Stimulated activated CD8-positive, alpha-beta memory T cell treated with anti-CD3 and anti-CD28 coated beads, Interleukin-4, amount 100 ng/mL, for 1 hour (primary cell): ENCODE measurements at places on chromosomes 13 and 19.

- DNase-seq: peak; percentile 82
Measured at GRCh38 chr19:3557461-3558248, at the start of gene MFSD12. Gene MFSD12 (minus strand): TSS chr19:3557586. CDS start chr19:3557403, 183 bp downstream.

- no peak for DNase-seq
Measured at GRCh38 chr13:23688336-23688735, 118.1 kb downstream of the TNFRSF19 start.

DNA sequence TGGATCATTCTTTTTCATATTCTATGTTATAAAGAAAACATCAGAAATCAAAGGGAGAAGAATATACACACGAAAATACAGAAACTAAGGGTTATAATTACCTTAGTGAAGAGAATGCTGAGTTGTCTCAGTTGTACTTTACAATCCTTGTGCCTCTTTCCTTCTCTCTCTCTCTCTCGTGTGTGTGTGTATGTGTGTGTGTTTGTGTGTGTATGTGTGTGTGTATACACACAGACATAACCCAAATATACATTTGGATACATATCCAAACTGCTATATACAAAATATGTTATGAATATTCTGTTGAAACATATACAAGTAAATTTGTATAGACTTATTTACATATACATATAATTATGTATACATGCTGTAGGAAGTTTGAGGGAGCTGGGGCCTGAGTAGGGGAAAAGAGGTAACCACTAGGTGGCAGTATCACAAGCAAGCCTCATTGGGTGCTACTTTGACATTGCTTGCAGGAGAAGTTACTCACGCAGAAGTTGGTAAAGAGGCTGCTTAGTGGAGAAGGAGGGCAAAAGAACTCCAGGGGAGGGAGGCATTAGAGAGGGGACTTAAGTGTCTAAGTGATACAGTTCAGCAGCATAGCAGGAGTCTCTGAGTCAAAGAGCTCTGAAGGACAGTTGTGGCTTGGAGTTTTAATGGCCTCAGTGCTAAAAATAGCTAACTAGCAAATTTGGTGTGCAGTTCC is 465.1 kb upstream of the PCDH20 start:
- DNase-seq: no peak

DNA sequence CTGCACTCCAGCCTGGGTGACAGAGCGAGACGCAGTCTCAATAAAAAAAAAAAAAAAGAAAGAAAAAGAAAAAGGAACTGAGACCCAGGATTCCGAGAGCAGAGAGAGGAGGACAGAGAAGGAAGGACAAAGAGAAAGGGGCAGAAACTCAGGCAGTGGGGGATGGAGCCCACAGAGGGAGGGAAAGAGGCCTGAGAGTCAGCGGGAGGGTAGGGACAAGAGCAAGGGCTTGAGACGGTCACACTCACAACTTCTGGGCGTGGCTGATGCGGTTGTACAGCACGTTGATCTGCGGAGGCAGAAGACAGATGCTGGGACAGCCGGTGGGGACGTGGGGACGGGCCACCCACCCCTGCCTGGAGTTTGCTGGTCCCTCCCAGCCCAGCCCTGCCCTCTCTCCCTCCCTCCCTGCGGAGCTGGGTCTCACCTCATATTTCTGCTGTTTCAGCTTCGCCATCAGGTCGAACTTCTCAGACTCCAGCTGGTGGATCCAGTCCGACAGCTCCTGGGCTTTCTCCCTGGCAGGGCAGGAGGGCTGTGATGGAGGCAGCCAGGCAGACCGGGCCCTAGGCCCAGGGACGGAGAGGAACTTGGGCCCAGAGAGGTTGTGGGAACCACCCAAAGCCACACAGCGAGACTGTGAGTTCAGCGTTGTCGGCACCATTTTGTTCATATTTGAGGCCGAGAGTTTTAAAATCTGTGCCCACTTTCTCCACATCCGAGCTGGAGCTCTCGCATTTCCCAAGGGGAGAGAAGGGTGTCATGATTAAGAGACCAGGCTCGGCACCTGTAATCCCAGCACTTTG is 15.2 kb downstream of the TNNT1 start:
- no peak for DNase-seq

DNA sequence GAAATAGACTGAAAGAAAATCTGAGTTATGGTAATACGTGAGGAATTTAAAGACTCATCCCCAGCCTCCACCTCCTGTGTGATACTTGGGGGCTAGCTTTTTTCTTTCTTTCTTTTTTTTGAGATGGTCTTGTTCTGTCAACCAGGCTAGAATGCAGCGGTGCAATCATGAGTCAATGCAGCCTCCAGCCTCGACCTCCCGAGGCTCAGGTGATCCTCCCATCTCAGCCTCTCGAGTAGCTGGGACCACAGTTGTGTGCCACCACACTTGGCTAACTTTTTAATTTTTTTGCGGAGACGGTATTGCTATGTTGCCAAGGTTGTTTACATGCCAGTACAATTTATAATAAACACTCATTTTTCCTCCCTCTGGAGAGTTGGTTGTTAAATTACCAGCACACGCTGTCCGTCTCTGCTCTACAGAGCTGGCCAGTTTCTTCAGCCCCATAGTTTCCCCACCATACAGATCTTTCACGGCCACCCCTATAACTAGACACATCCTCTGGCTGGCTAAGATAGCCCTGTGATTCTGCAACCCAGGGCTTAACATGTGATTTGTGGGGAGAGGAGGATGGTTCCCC is 4.8 kb downstream of the TNFSF9 start:
- no peak for DNase-seq

- DNase-seq: peak; percentile 54
Measured at GRCh38 chr13:43023289-43023963, at the start of gene DNAJC15. Gene DNAJC15 (plus strand): TSS chr13:43023586. CDS start chr13:43023627, 41 bp downstream.

DNA sequence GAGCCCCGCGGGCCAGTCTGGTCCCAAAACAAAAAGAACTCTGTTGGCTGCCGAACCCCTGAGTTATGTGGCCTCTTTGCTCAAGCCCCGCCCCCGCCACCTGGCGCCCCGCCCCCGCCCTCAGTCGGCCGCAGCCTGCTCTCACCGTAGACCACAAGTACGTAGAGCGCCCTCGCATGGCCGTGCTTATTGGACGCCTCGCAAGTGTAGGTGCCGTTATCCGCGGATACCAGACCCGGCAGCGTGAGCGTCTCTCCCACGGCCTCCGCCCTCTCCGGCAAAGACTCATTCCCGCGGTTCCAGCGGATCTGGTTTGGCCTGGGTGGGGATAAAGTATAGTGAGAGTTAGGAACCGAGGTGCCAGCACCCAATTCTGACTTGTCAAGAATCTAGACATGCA is 5.5 kb upstream of the ZNF428 start:
- DNase-seq: peak; percentile 63

DNA sequence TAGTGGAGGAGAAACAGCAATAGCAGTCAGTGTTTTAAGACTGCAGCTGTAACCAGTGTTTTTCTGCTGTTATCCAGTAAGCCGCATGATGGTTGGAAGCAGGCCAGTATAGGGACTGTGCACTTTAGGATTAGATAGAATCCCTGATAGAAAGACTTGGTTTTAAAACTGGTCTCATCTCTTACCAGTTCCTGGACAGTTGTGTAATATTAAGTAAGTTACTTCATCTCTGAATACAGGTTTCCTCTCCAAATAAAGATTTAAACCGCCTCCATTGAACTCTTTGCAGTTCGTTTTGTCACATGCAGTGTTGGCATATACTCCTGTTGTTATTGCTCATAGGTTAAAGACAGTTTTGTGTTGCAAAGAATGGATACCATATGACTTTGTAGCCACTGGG is 25.6 kb downstream of the URI1 start:
- DNase-seq: no peak

DNA sequence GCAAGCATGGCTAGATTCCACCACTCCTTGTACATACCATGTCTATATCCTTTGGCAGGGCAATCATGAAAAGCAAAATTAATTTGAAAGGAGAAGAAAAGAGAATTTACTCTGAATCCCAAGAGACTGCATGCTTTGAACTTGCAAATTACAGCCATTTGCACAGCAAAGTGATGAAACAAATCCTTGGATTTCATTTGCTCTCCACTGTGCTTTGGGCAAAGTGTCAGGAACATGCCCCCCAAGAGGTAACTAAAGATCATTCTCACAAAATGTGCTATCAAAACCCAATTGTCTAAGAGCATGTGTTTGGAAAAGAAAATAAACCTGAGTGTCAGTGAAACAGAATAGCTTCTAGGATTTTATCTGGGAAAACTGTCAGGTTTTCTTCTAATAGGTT is 298.5 kb downstream of the GPC6 start:
- DNase-seq: no peak

- DNase-seq: no peak
Measured at GRCh38 chr19:48600679-48601417, 5.7 kb upstream of the SPACA4 start.

GRCh38 chr19:18700501-18701249 is 17.2 kb downstream of the CRTC1 start:
- peak; percentile 46 for DNase-seq

GRCh38 chr19:56350416-56351045 is 35.9 kb upstream of the ZSCAN5A start:
- no peak for DNase-seq

- DNase-seq: no peak
Measured at GRCh38 chr19:8023371-8023770, 17.9 kb upstream of the ELAVL1 start.

- no peak for DNase-seq
Measured at GRCh38 chr19:53549340-53549739, 11.4 kb downstream of the ZNF331 start.

- no peak for DNase-seq
Measured at GRCh38 chr19:18665771-18666202, 17.7 kb upstream of the CRTC1 start.

DNA sequence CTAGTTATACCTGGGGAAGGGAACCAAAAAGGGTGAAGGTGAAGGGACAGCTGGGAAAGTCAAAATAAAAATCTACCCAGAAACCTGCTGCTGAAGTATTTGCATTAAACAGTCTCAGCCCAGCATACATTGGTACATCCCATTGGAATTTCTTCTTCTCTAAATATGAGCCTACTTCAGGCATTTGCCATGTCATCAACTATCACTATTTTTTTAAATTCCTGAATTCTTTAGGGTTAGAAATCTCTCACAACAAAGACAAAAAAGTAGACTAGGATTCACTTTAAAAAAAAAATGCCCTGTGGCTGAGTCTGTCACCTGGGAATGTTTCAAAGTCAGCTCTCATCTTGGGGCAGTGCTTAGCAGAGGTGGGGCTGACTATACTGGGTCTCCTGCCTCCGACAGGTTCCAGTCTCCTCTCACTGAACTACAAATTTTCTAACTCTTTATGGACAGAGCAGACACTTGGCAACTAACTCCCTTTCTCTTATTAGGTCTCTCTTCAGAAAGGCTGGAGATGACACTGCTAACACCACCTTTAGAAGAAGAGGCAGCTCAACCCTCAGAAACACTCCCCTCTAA is 141.2 kb downstream of the LHFPL6 start:
- no peak for DNase-seq

- DNase-seq: peak; percentile 94
Measured at GRCh38 chr19:662962-663681, at the start of gene RNF126. Gene RNF126 (minus strand): TSS chr19:663214. CDS start chr19:663121, 93 bp downstream.

DNA sequence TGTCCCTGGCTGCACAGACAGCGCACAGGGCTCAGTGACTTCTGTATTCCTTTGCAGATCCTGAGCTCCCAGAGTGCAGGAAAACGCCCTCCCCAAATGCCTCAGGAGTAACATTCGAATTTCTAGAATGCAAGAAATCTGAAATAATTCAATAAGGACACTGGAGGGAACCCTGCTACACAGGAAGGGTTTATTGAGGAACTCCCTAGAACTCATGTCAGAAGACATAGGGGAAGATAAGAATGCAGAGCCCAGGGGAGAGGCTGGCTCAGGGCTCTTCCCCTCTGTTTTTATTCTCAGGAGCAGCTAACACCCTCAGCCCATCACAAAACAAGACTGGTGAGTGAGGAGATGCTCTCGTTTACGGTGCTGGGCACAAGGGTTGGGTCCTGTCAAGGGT is 6.8 kb downstream of the LILRA1 start:
- DNase-seq: no peak

DNA sequence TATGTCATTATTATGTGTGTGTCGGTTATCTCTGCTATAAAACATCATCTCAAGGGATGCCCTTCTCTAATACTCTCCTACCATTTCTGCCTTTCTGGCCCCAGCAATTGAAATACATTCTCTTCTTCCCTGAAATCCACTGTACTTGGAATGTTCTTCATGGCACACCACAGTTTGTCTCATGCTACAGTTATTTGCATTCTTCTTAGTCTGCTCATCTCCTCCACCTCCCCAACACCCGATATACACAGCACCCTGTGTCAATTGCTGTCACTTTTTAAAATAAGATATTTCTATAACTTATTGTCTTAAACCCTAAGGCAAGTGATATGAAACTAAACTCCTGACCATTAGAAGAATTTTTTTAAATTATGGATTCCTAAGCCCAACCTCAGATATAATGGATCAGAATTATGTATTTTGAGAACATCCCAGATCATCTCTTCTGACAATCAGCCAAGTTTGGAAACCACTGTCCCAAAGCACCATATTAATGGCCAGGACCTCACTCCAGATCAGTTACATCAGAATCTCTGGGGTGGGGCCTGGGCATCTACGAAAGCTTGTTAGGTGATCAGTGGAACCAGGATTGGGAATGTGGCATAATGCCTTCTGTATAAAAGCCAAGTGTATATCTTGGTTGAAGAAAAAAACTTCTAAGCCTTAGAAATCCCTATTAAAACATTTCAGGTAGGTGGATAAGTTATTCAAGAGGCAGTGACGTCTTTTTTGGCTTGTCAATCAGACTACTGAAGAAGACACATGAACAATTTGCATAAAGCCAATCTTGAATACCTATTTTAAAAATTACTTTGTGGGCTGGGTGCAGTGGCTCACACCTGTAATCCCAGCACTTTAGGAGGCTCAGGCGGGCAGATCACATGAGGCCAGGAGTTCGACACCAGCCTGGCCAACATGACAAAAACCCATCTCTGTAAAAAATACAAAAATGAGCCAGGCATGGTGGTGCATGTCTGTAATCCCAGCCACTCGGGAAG is 30.0 kb upstream of the KBTBD7 start:
- DNase-seq: no peak

DNA sequence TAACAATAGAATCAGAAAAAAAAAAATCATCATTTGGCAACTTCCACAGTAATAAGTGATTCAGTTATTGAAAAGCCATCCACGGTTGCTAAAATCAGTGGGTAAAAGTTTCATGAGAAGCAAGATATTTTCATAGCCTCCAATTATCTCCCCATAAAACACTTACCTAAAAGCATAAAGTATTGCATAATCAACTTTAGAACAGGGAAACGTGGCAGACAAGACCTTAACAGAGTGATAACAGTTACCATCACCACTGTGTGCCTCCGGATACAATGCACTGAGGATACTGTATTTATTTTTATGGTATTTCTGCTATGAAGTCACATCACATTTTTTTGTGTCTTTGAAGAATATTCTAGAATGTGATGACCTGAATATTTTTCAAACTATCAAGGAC is 37.0 kb downstream of the ABCC4 start:
- no peak for DNase-seq

DNA sequence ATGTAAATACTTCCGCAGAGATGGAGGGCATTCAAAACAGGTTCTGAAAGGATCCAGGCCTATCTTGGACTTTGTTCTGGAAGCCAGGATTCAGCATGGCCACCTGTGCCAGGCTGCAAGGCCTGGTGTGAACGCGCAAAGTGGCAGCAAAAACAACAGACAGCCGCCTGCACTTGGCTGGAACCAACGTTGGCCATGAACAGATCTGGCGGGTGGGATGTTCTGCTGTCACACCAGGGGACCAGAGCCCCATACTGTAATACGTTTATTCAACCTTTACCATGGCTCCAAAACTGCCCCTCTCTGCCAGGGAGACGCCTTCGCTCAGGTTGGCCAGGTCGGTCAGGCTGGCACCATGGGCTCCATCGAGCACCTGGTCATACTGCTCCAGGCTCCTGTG is 69.7 kb downstream of the EPS15L1 start:
- DNase-seq: no peak
